Right cardiac atrium (tissue), 5 donors: ENCODE measurements at places on chromosomes 11 and 22. TPM values are rescaled to one million over a fixed set of nuclear protein-coding genes. Genes with fewer than 3 reads are reported as not detected.

PTPRCAP gene
- total RNA-seq = 1.2 TPM

SMIM35 gene
- total RNA-seq = not detected

DNA sequence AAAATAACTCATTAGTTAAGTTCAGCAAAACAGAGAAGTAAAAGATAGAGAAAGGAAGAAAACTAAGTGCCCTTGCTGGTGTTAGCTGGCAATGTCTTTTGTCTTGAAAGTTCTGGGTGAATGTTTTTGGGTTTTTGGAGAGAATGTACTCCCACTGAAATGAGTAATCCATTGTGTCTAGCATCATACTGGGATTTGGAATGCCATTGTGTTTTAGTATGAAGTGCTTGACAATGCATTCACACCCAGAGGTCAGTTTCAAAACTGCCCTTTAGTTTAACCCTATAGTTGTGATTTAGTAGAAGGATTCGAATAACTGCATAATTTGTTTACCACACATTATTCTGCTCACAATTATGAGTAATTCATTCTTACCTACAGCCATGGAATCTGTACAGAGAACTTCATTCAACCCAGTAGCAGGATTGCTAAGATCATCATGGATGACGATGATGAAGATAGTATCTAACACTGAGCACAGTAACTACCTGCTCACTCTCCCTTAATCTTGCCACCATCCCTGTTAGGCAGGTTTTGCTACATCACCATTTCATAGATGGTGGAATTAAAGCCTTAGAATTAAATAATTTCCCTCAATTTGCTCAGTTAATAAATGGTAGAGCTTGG is 33.9 kb downstream of the MAML2 start:
- DNase-seq = no peak

DNA sequence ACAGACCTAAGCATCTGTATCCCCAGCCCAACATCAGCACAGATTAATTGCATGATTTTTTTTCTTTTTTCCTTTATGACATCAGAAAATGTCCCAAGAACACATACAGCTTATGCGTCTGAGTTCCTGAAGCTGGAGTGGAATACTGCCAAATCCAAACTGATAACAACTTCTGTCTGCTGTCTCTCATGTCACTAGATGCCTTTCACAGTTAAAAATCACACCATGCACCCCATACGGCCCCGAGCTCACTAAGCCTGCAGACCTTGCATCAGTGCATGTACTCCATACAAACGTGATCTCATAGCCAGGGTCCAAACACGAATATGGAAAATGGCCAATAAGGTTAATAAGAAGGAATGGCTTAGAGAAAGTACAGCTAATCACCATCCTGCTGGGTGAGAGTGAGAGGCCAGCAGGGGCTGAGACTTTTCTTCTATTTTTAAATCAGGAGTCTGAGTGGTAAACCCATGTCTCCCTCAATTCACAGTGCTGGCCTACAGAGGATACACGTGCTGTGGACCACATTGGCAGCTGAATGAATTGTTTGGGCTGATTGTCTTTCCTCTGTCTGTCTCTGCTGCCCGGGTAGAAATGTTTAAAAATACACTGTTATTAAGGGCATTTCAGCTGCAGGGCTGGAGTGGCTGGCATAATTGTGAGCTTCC is 350.6 kb upstream of the RAG2 start:
- DNase-seq = no peak

DNA sequence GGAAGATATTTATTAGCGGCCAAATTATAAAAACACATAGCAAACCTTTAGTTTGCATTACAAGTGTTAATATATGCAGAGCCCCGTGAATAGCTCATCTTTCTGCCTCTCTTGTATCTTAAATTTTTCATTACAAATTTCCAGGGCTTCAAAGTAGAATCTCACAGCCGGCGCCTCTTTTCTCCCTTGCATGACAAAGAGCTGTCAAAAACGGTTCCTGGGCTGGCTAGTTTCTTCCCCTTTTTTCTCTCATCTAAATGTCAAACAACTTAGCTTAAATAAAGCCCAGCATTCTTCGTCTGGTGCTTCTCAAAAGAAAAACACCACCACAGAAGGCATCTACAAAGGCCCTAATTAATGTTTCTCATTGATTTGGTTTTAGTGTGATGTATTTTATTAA is 253.0 kb downstream of the INSC start:
- DNase-seq = no peak

- DNase-seq = no peak
Measured at GRCh38 chr11:67033661-67034166, 10.8 kb downstream of the SYT12 start.

- no peak for DNase-seq
Measured at GRCh38 chr22:25219948-25220442, 556 bp downstream of the CRYBB2 start.

DNA sequence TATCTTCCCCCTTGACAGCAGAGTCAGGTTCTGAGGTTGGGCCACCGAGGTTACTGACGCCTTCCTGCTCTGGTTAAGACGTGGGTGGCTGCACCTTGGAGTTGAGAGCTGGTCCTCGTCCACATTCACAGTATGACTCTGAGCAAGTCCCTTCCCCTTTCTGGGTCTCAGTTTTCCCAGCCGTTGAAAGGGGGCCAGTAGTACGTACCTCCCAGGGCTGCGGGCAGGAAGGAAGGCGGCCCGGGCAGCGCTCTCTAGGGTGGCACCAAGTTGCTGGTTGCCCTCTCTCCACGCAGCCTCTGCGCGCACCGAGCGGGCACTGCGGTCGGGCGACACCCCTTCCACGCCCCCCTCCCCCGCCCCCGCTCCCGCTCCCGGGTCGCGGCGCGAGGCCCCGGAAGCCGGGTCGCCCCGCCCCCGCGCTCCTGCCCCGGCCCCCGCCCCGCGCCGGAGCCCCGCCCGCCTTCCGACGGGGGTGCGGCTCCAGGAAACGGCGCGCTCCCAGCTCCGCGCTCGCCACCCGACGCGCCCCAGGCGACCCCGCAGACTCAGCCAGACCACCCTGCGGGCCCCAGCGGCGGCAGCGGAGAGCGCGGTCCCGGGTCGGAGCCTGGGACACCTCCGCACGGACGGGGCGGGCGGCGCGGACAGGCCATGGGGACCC is at the start of gene EHBP1L1:
EHBP1L1 (plus strand) TSS at position 486 of the 664 bp plus-strand sequence. CDS start 250 bp downstream, outside the sequence.
- peak; percentile 81 for DNase-seq

DNA sequence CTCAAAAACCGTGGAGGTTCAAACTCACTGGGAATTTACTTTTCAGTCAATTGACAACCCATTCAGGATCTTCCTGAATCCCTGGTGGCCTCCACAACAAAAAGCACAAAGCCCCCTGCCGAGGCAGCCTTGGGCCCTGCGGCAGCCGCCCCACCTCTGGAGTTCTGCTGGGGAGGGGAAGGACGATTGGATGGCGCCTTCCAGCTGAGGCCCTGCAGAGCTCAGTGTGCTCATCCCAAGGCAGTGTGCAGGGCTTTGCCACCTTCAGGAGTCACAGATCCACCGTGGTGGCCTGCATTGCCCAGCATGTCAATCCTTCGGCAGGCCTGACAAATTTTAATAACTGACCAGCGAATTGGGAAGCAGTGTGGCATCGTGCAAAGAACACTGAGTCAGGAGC is 7.4 kb downstream of the ZFTA start:
- no peak for DNase-seq

DNA sequence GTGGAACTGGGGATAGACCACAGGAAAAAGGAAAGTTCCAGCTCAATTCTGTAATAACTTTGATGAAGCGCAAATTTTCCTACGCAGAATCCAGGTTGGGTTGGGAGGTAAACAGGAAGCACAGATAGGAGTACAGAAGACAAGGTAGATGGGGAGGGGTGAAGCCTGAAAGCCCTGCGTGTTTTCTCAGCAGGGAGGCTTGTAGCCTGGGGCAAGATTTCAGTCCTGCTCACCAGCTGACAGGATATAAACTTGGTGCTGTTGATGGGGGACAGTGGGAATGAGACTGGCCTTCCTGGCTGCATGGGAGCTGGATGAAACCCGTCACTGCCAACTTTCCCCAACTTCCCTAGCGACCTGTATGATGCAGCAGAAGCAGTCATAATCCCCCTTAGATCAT is 114.9 kb downstream of the ARHGAP32 start:
- no peak for DNase-seq

DNA sequence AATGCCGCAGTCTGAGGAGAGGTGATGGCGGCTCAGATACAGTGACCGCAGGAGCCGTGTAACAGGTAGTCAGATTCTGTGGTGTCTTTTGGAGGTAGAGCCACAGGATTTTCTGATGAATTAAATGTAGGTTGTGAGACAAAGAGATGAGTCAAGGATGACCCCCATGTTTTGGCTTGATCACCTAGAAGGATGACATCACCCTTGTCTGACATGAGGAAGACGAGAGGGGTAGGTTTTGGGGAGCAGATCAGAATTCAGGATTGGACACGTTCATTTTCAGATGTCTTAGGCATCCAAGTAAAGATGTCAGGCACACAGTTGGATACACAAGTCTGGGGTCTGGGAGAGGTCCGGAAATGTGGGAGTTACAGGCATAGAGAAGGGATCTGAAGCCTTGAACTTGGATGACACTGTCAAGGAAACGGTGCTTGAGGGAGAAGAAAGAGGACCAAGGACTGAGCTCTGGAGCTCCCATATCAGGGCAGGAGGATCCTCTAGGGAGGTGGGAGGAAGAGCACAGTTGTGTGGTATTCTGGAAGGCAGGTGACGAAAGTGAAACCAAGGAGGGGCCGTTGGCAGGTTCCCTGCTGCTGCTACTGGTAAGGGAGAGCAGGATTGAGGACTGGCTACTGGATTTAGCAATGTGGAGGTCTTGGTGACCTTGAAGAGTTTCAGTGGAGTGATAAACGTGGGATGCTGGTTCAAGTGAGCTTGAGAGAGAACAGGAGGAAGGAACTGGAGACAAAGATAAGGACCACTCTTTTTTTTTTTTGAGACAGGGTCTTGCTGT is 12.6 kb upstream of the GDPD5 start:
- DNase-seq = no peak

DNA sequence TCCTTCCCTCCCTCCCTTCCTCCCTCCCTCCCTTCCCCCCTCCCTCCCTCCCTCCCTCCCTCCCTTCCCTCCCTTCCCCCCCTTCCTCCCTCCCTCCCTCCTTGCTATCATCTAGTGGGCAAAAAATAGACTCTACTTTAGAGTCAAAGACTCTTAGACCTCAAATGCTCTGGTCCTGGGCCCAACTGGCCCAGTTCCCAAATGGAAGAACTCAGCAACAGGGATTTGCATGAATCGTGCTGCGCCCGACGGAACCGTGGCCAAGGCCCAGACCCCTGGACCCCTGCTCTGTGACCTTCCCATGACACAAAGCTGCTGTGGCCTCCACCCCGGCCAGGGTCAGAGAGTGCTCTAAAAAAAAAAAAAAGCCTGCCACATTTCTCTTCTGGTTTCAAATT is 97.4 kb downstream of the WNT7B start:
- peak; percentile 72 for DNase-seq

DNA sequence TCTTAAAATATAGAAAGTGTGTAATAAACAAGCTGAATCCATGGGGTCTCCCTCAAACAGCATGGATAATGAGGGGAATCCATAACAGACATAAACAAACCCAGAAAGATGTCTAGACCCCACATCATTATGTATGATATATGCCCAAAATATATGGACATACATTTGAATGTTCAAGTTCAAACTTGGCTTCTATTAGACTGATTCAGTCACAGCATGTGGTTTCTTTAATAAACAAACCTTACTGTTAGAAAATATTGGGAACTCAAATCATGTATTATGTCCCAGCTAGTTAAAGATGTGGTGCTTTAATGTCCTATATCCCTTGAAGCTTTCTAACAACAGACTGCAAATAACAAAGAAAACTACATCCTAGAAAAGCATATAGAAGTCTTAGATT is 228.6 kb downstream of the SOX6 start:
- no peak for DNase-seq

DNA sequence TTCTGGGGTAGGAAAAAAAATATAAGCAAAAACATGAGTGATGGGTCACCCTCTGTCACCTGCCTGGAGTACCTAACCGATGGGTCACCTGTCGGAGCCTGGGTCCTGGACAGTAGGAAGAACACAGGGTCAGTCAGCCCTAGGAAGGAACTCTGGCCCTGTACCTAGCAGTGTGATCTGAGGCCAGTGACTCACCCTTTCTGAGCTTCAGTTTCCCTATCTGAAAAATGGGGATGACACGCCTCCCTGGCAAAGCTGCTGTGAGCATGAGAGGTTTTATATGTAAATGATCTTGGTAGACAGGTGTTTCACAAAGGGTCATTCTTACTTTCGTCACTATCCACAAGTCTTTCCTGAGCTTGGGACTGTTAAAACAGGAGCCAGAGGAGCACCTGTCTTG is 182.0 kb downstream of the ST3GAL4 start:
- DNase-seq = no peak

DNA sequence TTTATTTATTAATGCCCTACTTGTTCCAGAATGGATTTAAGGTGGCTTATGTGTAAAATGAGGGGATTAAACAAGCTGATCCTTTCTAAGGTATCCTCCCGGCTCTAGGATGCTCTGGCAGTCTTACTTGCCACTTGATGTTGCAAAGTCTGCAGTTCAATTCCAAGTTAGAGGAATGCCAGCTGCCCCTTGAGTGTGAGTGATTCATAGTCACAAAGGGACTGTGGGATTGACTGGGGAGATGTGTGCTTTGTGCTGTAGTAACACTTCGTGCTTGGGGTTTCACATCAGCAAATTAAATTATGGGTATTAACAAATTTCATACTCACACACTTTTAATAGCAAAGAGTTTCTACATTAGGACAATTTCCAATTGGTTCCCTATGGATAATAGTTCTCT is 550.8 kb upstream of the CADM1 start:
- DNase-seq = no peak

- DNase-seq = no peak
Measured at GRCh38 chr11:32949739-32950138, 57.1 kb downstream of the QSER1 start.

DNA sequence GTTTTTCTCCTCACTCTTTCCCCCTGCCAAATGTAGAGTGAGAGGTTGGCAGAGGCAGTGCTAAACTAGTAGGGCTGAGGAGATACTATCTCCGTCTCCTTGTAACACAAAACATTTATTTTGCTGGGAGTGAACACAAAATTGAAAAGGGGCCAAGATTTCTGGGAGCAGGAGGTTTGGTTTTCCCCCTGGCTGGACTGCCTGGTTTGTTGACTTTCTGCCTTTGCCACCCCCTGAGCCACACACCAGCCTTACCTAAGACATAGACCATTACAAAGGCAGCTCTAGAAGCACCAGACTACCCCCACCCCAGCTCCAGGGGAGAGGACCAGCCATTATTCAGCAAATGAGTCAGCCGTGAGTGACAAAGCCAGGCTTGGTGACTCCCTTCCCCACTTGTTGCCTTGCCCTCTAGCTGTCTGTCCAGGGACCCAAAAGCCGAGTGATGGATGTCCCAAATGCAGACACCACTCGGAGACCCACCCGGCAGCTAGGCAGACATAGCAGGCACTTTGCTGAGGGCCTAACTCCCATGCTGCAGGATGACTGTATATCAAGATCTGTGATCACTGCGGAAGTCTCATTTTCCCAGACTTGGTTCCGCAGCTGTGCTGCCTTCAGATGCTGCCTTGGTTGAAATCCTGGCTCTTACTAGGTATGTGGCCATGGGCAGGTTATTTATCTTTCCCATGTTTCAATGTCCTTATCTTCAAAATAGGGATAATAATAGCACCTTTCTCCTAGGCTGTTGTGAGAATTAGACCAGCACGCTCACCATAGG is 17.7 kb upstream of the CDON start:
- no peak for DNase-seq
